ENCODE measurements at places on chromosomes 7 and 10. TPM values are rescaled to one million over a fixed set of nuclear protein-coding genes. Genes with fewer than 3 reads are reported as not detected.
A peak's percentile ranks its signal among the peaks of the same experiment; 100 is the strongest.

Gene ZNF212
- 4.2 TPM for polyA plus RNA-seq

Gene C10orf53
- polyA plus RNA-seq = not detected

Gene SLC35G1
- polyA plus RNA-seq = 8.1 TPM

Gene LIPK
- polyA plus RNA-seq = not detected

Gene PLEKHA1
- 19.6 TPM for polyA plus RNA-seq

Gene CRHR2
- polyA plus RNA-seq = not detected

Gene CNPY4
- 29.1 TPM for polyA plus RNA-seq

Gene SH3PXD2A
- 25.5 TPM for polyA plus RNA-seq

Gene ARHGEF35
- polyA plus RNA-seq = 1.9 TPM

Gene ASL
- polyA plus RNA-seq = 27.0 TPM

Gene STAG3
- polyA plus RNA-seq = 0.27 TPM

DNA sequence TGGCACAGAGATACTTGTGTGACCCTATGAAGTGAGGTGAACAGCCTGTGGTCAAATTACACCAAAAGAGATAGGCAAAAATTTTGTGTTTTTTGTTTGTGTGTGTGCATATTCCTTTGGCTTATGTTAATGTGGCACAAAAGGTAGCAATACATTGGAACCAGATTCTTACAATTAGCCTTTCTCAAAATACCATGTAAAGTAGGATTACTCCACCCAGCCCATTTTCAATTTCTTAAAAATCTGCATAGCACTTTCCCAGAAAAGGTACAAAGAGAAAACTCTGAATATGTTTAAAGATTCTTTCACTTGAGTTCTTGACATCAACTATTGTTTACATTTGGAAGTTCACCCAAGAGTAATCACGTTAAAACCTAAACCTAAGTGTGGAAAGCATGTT lies 157.3 kb upstream of the YAE1 start:
- no peak for DNase-seq

DNA sequence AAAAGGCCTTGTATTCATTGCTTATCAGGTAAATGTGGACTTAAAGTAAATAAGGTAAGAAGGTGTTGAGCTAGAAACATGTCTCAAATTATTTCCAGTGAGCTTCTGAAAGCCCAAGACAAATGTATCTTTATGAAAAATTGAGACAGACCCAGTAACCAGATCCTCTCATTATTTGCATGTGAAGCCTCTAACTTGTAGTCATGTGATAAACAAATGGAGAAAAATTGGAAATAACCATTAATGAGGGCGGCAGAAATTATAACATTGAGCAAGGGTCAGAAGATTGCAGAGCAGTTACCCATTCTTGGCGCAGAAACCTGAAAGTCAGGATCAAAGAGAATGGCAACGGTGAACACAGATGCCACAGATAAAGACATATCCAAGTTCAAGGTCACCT lies at the start of gene TAS2R40:
TSS of gene TAS2R40 (plus strand) at position 301 of the 400 bp plus-strand sequence. CDS start at position 343, 42 bp downstream.
- no peak for DNase-seq

DNA sequence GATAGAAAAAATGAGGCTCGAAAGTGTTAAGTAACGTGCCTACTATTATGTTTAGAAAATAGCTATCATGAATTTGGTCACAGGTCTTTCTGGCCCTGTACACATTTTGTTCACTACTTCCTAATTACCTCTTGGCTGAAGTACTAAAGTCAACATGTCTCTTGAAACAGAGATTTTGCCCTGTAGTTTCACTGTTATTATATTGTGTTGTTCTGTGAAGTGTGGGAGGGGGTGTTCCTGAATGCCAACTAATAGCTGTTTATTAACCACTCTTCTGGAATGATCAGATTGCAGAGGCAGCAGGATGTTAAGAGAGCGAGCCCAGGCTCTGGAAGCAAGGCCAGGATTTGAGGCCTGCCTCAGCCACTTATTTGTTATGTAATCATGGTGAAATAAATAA lies 72.1 kb downstream of the RNF133 start:
- DNase-seq = no peak

DNA sequence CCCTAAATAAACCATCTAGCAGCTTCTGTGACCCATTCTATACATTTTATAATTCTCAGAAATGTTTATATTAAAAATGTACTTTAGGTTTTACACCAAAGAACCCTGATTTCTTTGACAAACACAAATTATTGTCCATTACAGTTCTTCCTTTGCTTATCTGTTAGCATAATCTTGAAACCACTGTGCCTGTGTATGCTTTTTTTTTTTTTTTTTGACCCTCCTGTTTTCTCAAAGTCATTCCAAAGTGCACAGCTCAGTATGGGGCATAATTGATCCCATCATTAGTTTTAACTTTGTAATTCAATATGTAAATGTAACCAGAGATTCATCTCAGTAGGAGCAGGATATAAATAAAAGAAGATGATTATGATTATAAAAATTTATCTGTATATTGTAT lies 229.3 kb downstream of the DGKB start:
- no peak for DNase-seq

DNA sequence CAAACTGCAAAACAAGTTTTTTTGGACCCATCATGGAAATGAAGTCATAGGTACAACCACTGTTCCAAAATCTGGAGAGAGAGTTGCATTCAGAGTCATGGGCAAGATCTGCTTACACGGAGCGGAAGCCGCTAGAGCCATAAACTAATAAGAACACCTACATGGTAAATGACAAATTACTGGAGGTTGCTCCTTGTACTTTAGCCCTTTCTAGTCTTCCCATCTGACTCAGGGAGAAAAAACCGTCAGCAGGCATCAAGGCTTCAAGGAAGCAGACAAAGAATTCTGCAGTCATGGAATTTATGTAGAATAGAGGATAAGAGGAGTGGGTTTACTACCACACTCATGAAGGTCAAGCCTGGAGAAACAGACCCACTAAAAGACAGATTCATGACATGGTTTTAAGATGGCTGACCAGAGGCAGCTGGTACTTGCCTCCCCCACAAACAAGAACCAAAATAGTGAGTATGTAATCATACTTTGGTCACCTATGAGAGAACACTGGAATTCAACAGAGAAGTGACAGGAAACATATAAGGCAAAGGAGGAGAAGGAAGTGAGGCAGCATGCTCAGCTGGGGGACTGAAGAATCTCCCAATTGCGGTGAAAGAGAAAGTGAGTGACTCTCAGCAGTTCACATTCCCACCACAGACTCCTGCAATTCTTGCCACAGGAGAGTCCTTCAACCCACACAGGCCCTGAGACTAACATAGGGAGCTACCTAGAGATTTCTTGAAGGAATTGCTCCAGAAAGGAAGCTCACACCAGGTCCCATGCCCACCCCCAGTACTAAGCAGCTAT lies 42.4 kb upstream of the ASAH2 start:
- no peak for DNase-seq

- no peak for DNase-seq
Measured at GRCh38 chr7:147081117-147081516, 964.5 kb downstream of the CNTNAP2 start.

GRCh38 chr7:115561335-115562110 lies 469.0 kb downstream of the TFEC start:
- DNase-seq = peak; percentile 95

- DNase-seq = no peak
Measured at GRCh38 chr10:110789604-110790433, 81.9 kb upstream of the PDCD4 start.

GRCh38 chr7:84248843-84249242 lies 54.3 kb upstream of the SEMA3A start:
- no peak for DNase-seq

DNA sequence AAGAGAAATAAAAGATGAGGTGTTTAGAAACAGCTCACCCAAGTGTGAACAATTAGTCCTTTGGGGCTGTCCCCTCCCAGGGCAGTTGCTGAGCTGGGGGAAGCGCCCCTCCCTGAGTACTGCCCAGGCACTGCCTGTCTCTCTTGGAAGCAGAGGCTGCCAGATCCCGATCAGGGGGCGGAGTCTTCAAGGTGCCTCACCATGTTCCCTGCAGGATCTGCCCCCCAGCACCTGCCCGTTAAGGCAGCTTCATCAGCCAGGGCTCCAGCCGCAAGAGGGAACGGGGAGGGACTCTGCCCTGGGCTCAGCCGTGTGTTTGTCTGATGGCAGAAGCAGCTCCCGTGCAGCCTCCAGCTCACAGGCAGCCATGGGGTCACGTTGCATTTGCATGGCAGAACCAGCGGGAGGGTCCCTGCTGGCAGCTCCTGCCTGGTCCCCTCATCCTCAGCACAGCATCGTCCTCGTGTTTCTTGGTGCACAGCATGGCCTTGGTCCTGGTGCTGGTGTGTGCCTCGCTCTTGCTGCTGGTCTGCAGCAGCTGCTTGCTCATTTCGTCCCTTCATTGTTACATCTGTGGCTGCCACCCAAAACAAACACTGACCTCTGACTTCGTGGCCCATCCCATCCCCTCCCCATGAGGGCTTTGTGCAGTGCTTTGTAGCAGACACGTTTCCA lies 10.7 kb upstream of the DPYSL4 start:
- DNase-seq = no peak

DNA sequence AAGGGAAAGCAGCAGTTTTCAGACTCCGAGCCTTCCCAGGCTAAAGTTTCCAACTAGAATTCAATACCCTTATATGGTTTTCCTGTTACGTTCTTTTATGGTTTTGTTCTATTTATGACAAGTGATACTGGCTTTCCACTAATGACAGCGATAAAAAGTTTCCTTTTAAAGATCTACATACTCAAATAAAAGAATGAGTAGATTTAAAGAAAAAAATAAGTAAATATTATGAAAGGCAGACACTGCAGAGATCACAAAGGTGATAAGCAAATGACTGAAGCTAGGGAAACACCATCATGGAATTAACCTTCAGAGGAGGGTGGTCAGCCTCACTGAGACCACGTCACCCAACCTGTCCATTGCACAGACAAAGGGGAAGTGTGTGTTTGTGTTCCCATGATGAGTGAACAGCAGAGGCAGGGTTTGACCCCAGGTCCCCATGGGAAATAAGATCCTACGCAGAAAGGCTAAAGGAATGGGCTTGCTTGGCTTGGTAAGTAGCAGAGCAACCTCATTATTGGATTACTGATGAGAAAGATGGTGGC lies 4.0 kb downstream of the VSIR start:
- no peak for DNase-seq

DNA sequence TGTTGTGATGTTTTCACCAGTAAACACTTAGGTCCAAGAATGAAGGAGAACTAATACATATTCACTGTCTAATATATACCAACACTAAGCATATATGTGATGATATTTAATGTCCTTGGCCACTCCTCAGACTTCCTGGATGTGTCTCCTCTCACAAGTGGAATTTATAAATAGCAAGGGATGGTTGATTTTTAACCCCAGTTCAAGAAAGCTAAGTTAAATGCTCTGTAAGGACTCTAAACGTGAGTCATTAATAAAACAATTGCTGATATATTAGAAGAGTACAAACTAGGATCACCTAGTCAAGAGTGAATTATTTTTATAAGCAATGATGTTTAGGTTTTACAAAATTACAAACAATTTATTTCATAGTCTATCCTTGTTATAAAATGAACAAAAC lies 355.9 kb upstream of the TMEM229A start:
- no peak for DNase-seq

- no peak for DNase-seq
Measured at GRCh38 chr7:45027774-45028114, 27.7 kb downstream of the CCM2 start.

DNA sequence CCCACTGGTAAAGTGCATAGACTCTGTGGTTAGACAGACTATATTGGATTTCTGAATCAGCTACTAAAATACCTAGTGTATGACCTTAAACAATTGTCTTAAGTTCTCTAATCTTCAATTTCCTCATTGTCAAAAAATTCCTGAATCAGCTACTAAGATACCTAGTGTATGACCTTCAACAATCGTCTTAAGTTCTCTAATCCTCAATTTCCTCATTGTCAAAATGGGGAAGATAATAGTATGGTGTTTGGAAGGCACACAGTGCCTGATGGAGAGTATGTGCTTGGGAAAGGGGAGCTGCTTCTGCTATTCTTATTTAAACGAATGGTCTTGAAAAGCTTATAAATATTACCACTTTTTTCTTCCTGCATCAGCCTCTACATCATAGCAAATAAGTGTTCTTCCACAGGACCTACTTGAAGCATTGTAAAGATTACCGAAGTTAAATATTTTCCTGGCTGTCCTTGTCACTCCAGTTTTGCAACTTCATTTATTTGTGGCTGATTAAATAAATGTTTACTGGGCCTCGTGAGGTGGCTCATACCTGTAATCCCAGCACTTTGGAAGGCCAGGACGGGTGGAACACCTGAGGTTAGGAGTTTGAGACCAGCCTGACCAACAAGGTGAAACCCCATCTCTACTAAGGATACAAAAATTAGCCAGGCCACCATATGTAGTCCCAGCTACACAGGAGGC lies 64.4 kb upstream of the ITGA8 start:
- no peak for DNase-seq

DNA sequence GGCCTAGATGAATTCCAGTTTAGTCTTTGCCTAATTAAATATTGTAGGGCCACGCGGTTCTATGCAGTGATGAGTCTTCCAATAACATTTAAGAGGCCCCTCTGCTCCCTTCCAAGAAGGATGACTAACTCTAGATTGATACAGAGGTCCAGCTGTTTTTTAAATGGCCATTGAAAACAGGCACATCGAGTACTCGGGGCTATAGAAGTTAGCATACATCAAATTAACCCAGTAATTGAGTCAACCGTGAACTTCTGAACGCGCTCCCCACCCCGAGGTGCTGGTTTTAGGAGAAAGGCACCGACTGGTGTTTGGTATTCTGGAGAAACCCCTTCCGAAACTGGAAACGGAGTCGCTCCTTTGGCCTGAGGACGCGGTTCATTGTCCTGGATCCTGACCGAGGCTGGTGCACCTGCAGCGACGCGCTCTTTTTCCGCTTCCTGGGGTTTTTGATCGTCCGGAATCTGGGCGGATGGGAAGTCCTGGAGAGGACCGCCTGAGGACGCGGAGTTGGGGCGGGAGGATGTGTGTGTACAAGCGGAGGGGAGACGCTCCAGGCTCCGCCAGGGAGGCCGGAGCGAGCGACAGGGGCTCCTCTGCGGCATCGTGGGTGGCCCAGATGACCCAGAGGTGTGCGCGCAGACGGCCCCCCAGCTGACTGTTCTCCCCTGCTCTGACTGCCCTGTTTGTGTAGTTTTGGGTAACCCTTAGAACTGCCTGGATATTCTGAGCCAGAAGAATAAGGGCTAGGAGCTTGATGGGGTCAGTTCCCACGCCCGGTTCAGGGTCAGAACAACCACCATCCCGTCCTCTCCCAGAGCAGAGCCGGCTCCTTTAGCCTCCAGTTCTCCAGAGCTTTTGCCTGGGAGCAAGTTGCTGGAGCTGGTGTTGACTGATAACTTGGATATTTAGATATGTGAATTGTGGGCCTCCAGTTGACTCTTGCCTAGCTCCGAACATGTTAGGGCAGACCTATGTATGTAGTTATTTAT lies 711 bp downstream of the FAM221A start:
- peak; percentile 60 for DNase-seq

DNA sequence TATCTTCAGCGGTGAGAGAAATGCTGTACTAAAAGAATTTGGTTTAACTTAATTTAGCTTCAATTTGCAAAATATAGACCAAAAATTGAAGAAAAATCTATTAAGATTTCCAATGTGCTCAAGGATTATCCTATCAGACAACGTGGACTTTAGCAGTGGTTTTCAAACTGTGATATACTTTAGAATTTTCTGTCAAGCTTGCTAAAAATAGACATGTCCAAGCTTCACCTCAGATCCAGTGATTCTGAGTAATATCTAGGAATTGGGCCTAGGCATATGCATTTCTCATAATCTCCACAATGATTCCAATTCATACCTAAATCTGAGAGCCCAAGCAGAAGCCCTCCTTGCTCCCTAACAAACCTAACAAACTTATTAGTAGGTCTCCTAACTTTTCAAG lies 3.4 kb downstream of the WASL start:
- DNase-seq = no peak

GRCh38 chr7:99112979-99113378 lies 30.9 kb downstream of the SMURF1 start:
- DNase-seq = no peak

Measured in fibroblast of lung (primary cell).